Fibroblast of skin of right quadriceps (primary cell): ENCODE measurements at places on chromosomes 2 and 18.

- DNase-seq = no peak
These were observed 1.5 kb downstream of the ARPC2 start for GRCh38 chr2:218218268-218219185.

DNA sequence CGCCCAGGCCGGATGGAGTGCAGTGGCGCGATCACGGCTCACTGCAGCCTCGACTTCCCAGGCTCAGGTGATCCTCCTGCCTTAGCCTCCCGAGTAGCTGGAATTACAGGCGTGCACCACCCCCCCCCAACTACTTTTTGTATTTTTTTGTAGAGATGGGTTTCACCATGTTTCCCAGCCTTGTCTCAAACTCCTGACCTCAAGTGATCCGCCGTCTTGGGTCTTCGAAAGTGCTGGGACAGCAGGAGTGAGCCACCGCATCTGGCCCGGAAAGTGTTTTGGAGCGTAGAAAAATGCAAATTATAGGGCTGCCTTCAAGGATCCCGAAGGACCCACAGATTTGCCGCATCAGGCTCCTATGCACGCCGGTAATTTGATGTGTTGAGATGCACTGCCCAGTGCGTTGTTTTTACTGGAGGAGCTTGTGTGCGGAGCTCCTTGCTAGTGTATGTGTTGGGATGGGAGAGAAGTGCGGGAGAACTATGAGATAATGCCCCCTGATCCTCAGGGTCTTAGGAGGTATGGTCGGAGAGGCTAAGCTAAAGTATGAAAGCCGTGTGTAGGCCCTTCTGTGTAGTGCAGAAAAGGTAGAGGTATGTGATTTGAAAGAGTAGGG lies 1.2 kb upstream of the CLASP1 start:
- peak; percentile 6 for DNase-seq

GRCh38 chr2:14350856-14351255 lies 281.7 kb upstream of the LRATD1 start:
- no peak for DNase-seq

DNA sequence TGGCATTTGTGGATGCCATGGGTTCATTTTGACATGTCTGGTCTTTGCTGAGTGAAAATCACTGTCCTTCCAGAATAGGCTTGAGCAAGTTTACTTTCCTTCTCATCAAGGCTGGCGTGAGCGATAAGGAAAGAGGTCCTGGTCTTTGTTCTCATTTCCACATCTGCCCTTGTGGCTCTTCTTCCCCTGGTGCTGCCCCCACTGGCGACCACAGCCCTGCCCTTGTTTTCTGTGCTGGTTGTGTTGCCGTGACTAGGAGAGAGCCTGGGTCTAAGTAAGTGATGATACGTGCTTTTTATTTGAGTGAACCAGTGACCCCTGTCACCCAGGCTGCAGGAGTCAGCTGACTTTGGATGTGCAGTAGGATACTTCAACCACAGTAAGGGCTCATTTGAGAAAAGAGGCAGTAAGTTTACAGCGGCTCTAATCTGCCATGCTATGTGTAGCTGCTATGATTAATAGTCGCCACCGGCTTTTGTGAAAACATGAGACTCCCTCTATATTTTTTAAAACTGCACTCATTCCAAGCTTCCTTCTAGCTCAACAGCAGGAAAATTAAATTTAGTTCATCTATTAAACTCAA lies 441.7 kb downstream of the RNF144A start:
- DNase-seq = no peak

DNA sequence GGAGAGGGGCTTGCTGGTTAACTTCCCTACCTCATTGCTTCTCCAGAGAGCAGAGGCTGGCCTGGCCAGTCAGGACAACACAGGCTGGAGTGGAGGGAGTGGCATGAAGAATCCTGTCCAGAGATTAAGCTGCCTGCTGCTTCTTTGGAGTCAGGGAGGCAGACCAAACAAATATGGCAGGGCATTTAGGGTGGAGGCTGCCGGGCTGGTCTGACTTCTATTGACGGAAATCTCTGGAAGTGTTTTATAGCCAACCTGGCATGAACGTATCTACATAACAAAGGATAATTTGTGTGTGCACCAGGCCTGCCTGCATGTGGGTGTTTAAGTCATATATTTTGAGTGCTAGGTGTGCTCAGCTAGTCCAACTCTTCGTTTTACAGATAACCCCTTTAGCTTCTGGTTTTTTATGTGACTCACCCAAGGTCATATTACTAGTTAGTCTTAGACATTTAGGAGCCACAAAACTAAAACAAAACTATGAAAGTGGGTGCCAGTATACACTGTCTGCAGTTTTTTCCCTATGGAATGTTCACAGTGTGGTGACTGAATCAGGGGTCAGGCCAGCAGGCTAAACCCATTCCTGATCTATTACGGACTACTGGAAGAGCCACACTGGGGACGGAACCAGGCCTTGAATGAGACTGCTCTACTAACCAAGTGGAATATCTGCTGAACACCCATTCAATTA lies 5.5 kb downstream of the NPC1 start:
- peak; percentile 66 for DNase-seq

DNA sequence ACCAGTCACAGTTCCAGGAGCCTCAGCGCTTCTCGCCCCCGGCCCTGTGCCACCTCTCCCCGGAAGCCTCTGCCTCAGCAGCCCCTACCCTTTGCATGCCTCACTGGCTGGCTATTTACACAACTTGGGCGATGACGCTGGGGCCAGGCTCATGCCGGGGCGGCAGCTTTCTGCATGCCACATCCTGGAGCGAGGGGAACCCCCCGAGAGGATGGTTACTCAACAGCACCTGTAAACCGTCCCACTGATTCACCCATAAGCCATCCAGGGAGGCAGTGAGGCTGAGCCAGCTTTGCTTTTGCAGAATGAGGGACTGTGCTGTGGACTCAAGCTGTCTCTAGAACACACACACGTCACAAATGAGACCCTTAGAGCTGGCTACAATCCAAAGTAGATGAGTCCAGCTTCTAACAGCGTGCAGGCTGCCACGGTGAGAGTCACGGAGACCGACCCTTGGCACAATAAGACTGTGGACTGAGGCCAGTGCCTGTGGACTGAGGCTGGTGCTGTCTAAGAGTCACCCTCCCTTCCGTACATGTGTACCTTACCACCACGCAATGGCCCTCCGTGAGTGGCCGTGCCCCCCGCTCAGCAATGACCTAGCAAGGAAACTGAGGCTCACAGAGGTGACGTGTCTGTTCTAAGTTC lies 45.6 kb upstream of the ODC1 start:
- peak; percentile 29 for DNase-seq

DNA sequence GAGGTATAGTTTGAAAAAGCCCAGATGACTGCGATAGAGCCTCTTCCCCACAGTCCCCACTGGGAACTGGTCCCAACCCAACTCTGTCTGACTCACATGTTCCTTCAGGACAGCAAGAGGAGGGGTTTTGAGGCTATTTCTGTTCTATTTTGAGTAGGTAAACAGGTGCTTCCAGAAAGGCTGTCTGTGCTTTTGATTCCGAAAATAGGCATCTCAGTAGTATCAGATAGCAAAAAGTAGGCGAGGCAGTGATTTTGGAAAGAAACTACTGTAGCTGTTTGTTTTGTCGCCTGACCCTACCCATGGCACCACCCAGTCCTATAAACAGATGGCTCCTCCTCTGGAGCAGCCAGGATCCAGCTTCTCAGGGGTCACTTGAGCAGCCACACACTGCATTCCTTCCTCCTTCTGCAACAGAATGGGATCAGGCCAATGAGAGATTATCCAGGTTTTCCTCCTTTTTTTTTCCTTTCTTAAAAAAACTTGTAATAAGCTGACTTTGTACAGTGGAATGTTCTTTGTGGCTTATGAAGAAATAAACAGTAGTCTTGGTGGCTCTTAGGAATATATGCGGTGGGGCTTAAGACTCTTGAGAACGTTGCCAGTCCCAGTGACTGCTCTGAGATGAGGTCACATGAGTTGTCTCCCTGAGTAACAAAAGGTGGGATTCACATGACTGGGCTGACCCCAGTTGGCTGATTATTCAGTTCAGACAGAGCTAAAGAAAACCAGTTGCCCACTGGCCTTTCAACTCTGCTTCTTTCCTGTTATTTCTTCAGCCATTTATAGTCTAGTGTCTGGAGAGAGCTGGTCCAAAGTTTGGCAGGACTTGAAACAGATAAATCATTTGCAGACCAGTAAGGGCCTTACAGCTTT lies 98.6 kb downstream of the KCNS3 start:
- peak; percentile 98 for DNase-seq

- DNase-seq = peak; percentile 21
These were observed 10.7 kb upstream of the IAH1 start for GRCh38 chr2:9463698-9464034.

GRCh38 chr2:79065201-79065600 lies 22.6 kb downstream of the REG1B start:
- no peak for DNase-seq

DNA sequence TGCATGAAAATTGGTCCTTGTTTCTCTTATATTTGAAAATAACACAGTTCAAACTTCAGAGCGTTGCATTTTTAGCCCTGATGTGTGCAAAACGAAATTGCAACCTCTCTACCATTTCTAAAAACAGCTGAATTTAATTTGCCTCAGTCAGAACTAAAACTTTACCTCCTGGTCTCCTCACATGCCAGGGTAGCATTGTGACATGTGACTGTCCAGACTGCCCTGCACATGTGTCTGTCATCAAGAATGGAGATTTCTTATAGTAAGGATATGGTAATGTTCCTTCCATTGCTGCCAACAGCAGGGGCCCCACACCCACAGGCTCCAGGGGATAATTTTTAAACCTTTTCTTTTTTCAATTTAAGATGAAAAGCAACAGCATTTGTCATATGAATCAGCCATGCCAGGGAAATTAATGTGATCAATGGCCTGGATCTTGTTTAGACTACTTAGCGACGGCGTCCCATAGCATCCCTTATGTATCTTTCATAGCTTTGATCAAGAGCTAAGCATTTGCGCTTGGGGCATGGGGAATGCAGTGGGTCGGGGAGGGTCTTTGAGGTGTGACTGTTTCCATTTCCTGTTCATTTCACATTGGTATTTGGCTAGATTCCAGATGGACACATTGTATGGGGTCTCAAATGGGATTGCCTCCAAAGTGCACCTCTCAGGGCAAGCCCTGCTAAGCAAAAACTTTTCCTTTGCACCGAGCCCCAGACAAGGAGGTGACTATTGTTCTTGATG lies 92.4 kb upstream of the RASGRP3 start:
- DNase-seq = no peak

DNA sequence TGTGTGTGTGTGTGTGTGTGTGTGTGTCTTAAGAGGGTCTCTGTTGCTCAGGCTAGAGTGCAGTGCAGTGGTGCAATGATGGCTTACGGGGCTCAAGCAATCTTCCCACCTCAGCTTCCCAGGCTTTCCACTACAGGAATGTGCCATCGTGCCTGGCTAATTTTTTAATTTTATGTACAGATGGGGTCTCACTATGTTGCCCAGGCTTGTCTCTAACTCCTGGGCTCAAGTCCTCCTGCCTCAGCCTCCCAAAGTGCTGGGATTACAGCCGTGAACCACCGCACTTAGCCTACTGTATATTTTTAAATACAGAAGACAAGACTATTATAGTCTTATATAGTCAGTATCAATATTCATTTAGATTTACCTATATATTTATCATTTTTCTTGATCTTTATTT lies 220.1 kb upstream of the STON1 start:
- no peak for DNase-seq

DNA sequence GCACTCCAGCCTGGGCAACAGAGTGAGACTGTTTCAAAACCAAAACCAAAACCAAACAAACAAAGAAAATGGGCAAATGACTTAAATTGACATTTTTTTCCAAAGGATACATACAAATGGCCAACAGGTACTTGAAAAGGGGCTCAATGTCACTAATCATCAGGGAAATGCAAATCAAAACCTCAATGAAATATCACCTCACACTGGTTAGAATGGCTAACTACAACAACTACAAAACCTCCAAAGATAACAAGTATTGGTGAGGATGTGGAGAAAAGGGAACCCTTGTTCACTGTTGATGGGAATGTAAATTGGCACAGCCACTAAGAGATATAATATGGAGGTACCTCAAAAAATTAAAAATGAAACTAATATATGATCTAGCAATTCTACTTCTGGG lies 213.2 kb upstream of the HS6ST1 start:
- DNase-seq = no peak
